Neural progenitor cell (in vitro differentiated cells): ENCODE measurements at places on chromosomes 7 and 10.

DNA sequence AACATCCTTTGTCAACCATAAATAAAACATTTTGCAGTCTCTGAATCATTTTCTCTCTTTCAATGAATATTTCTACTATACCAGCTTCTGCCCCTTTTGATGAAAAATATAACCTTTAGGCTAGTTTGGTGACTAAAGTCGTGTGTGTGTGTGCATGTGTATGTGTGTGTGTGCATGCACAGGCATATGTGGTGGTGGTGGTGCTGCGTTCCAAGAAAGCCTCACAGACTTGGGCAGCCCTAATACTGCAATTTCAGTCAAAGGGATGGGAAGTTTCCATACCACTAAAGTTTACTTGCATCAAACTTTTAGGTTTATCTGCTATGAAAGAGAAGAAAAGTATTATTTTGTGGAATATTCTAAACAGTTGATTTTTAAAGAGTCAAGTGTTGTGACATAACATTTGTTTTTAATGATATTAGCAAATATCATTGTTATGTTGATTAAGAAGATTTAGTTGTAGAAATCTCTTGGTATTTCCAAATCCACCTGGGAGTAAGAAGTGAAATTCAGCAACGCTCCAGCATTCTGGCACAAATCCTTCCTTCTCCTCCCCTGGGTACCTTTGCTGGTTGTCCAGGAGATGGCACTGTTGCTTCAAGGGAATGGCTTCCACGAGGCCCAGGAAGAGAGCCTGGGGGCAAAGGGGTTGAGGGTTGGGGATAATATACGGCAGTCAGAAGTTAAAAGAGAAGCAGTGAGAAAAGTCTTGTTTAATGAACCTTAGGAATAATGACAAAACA lies 41.5 kb downstream of the ASB4 start:
- peak; percentile 81 for DNase-seq

GRCh38 chr10:114518401-114519305 lies 114.4 kb upstream of the AFAP1L2 start:
- no peak for DNase-seq

- no peak for DNase-seq
Observed at GRCh38 chr7:102061981-102062390, 224.7 kb upstream of the SH2B2 start.

DNA sequence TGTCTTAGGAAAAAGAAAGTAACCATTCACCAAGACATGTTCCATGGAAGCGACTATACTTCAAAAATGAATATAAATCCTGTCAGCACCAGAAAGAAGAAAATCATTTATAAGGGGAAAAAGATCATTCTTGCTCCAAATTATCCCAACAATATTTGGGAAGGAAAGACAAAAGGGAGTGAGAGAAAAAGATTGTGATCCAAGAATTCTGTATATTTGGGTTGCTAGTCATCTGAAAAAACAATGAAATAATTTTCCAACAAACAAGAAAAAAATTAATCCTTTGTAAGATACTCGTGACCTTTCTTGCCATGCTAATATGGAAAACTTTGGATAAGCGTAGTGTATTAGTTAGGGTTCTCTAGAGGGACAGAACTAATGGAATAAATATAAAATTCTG lies 163.2 kb upstream of the ZNF32 start:
- DNase-seq: no peak
